ENCODE measurements at places on chromosomes 4 and X.

DNA sequence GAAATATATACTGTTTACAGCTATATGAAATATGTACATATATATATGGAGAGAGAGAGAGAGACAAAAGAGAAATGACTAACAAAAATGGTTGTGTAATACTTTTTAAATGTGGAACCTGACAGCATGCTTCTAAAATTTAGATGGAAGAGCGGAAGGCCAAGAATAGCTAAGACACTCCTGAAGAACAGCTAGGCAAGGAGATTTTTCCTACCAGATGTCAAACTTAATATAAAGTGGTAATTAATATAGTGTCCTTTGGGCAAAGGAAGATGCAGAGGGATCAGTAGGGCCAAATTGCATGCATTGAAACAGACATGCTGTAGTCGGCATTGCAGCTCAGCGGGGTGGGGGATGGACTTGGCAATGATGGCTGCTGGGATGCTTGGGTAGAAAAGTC lies 45.2 kb downstream of the ADD1 start:
- peak; percentile 61 for DNase-seq

- DNase-seq: no peak
Measured at GRCh38 chrX:114906984-114907510, 110.4 kb downstream of the IL13RA2 start.

DNA sequence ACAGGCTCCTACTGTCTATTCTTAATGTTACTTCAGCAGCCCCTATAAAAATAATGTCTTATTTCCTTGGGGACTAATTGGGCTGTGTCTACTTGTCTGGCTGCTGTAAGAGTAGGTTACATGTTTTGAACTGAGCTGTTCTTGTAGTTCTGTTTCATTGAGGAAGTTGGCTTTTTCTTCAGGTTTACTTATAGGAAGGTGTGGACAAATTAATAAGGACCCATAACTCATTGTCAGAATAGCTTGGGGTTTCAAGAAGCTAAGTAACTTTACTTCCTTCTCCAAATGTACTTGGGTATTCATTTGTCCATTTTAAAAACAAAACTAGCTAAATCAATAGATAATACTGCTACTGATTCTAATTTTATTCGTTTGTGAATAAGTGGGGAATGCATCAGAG lies 487.2 kb downstream of the FAT4 start:
- no peak for DNase-seq

- DNase-seq: no peak
Measured at GRCh38 chr4:124278477-124278876, 434.1 kb downstream of the ANKRD50 start.

GRCh38 chr4:82776925-82777542 lies 21.6 kb downstream of the SCD5 start:
- DNase-seq: no peak

DNA sequence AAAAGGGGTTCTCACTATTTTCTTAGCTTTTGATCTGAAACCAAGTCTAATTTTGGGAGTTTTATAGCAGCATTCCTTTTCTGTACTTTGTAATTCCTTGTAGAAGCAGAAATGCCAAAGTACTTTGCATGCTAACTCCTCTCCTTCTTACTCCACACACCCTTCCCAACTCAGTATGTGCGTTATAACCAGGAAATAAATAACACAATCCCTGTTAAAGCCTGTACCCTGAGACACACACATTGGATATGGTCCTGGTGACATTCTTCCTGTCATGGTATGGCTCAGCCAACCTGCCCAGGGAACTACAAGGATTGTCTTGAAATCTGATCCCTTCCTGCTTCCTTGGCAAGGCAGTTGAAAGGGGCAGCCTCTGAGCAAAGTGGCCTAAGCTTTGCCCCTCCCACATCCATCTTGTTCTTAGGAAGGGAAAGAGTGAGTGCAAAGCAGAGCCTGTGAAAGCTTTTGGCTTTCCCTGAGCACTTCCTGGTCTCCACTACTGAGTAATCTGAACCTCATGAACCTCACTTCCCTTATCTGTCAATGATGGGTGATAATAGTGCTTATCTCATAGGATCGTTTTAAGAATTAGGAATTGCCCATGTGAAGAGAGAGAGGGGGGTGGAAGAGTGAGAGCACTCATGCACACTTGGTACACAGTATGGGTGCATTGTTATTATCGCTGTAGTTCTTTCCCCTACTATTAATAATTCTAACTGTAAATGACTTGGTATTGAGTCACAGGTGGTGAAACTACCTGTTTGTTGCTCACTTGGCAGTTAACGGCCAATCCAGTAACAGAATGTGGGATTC lies 109.3 kb downstream of the AFF2 start:
- DNase-seq: peak; percentile 23

- DNase-seq: peak; percentile 40
Measured at GRCh38 chr4:56655627-56656345, 25.3 kb downstream of the HOPX start.

DNA sequence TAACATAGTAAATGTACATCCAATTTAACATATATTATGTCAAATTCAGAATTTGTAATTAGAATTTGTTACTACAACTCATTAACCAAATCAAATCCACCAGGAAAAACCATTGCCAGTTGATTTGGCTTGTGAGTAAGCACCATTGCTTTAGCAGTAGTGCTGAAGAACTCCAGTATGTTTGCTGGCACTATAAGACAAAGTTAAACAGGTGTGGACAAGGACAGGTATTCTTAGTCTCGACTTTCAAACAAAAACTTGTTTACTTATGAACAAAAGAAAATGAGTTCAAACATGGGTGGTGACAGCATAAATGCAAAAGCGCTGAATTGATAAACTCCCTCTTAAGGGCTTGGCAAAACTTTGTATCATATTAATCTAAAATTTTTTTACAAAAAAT lies 1.3 kb upstream of the ADH7 start:
- no peak for DNase-seq

- DNase-seq: no peak
Measured at GRCh38 chr4:1150875-1151274, 21.5 kb downstream of the SPON2 start.

GRCh38 chr4:156493858-156494257 lies 477.7 kb downstream of the PDGFC start:
- DNase-seq: no peak

GRCh38 chr4:138032222-138032621 lies 209.9 kb downstream of the SLC7A11 start:
- no peak for DNase-seq

DNA sequence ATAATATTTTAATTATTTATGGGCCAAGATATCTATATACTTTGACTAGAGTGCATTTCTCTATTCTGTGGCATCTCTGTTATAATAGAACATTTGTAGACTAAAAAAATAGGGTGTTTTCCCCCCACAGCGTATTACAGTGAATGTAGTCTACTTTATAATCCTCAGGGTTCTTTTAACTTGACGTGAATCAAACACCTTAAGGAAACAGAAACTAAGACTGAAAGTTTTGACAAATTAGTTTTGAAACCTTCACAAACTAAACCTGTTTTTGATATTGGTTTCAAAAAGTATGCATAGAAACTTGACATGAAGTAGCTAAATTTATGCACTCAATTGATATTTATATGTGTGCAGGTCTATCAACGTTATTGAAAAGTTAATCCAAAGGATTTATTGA lies 1963.1 kb upstream of the TENM3 start:
- DNase-seq: no peak

- no peak for DNase-seq
Measured at GRCh38 chr4:5256421-5256820, 205.1 kb downstream of the STK32B start.

GRCh38 chr4:141684785-141685184 lies 48.4 kb downstream of the IL15 start:
- no peak for DNase-seq

- no peak for DNase-seq
Measured at GRCh38 chrX:117972711-117973109, 143.9 kb downstream of the KLHL13 start.

DNA sequence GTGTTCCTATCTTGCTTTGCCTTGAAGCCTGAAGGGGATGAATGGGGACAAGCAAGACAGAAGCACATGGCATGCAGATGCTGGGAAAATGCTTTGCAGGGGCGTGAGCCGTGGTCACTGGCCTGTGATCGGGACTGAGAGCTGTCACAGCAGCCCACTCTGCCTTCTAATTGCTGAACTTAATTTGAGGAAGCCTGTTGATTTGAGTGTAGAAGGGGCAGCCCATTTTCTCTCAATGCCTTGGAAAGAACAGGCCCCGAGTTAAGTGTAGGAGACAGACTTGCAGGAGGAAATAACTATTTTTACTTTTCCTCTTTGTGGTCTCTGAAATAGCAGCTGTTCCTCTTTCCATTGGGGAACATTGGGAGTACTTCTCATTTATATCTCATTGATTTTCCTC lies 26.1 kb upstream of the TBC1D1 start:
- DNase-seq: peak; percentile 94

DNA sequence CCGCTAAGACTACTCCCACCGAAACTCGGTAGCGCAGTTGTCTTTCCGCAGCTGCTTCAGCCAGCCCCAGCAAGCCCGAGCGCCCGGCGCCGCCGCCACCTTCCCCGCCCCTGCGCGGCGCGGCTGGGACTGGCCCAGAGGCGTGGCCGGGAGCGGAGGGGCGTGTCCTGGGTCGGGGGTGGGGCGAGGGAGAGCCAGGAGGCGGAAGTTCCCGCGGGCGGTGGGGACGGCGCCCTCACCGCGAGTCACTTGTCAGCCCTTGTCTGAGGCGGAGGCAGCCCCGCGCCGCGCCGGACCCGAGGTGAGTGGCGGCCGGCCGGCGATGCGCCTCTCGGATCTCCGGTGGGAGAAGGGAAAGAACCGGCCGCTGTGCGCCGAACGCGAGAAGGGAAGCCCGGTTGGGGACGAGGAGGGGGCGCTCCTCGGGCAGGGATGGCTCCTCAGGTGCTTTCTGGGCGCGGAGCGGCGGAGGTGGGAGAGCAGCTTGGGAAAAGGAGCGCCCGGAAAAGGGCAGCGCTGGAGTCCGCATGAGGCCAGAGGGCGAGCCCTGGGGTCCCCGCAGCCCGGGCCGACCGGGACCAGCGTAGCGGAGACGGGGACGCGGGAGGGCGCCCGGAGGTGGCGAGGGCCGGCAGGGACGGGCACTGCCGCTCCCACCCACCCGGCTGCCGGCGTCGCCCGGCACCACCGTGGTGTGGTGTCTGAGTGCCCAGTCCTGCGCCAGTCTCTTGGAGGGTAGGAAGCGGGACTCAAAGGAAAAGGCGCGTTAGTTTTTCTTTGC lies at the start of gene PDLIM5:
TSS of gene PDLIM5 (plus strand) at position 248 of the 781 bp plus-strand sequence. CDS start 3,347 bp downstream, outside the sequence.
- DNase-seq: peak; percentile 94

GRCh38 chrX:12440246-12440645 lies 302.0 kb downstream of the FRMPD4 start:
- no peak for DNase-seq

DNA sequence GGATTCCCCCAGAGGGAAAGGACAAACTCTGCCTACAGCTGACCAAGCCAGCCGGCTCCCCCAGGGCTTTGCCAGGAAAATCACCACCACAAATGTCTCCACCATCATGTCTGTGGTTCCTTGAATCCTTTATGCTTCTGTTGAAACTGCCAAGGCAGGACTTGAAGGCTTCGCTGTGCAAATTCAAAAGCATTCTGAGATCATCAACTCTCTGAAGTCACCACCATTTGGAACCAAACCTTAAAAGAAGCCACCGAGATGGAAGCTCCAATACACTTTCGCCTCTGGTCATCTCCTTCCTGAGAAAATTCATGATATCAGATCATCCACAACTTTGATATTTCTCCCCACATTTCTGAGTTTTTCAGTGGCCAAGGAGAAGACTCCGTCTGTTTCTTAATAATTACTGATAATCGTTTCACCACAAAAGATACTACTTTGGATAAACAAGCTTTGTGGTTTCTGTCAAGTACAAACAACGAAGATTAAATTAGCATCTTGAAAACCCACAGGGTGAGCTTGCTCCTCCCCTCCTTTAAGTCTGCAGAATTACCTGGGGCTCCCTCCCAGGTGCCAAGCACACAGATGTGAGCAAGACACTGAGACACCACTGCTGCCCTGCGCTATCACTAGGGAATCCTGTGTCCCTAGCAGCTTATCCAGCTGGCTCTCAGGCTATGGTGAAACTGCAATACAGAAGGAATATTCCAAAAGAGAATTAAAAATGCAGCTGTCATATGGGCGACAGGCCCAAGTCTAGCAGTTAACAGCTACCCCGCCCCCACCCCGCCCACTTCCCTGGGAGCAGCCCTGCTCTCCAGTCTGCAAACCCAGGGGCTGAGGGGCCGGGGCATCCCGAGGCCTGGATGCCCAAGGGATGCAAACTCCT lies 125.0 kb upstream of the TBL1X start:
- no peak for DNase-seq

- DNase-seq: no peak
Measured at GRCh38 chrX:155179346-155179997, 36.8 kb upstream of the VBP1 start.

DNA sequence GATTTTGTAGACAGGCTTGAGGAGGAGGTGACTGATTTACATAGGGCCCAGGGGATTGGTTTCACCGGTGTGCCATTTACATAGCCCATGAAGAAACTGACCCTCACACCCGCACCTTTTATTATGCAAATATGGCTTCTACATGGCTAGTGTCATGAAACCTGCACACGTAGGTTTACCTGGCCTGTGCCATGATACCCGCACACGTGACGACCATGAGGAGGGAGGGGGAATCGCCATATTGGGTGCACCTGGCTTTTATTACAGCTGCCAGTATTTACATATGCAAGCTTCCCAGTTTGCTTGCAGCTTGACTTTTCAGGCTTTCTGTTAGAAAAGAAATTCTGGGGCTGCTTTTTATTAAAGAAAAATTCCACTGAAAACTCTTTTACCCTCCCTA lies 359.7 kb downstream of the ADAM29 start:
- DNase-seq: no peak

GRCh38 chrX:119759248-119759766 lies 919 bp downstream of the SOWAHD start:
- DNase-seq: no peak

DNA sequence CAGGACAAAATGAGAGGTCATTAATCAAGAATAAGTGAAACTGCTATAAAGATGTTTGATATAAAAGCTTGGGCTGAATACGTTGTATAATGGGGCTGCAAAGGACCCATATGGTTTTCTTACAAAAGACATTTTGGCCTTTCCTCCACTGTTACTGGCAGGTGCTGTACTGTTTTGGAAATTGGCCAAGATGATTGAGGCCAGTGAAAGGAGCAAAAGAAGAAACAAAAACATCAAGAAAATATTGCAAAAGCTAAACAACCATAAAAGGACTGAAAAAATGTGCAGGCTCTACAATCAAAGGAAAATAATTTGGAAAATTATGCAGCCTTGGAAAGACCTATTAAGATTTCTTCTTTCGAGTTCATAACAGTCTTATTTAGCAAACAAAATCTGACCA lies 222.2 kb upstream of the PPP1R2C start:
- DNase-seq: no peak

- no peak for DNase-seq
Measured at GRCh38 chr4:113708250-113708649, 53.3 kb downstream of the CAMK2D start.

DNA sequence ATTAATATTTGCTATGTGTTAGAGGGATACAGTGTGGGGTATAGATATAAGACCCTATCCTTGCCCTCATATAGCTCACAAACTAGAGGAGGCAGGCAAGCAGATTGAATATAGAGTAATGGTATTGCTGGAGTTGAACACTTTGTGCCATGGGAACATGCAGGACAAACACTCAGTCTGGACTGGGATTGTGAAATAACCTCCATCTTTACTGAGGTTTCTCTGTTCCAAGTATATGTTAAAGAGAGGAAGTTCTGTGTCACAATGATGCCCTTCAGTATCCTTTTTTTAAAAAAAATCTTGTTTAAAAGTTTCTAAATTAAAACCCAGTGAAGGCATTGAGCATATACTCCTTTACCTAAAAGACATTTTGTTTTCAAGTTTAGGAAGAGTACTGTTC lies 8.7 kb downstream of the FABP2 start:
- no peak for DNase-seq

GRCh38 chrX:120446498-120446897 lies 22.6 kb downstream of the LAMP2 start:
- no peak for DNase-seq

GRCh38 chrX:132258509-132258908 lies 39.3 kb upstream of the RAP2C start:
- no peak for DNase-seq

Data from suppressor macrophage treated with lipopolysaccharide for 1 hour (primary cell).